SJCRH30 (cell line): ENCODE measurements at places on chromosomes 3 and 15. TPM values are rescaled to one million over a fixed set of nuclear protein-coding genes. Genes with fewer than 3 reads are reported as not detected.

DNA sequence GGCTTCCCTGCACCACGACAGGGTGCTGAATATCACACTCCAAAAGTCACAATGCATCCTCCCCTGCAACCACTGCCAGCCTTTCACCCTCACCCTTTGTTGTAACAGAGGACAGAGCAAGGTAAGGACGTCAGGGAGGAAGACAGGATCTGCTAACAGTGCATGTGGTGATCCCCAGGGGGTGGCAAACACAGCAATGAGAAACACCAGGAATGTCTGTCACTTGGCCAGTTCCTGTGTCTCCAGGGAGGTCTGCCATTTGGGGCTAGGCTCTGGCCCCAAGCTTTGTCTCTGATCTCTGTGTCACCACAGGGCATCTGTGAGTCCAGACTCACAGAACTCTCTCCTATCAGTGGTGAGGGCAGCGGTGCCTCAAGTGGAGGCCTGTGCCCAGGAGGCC lies 54.3 kb upstream of the SLC24A5 start:
- DNase-seq: no peak

GRCh38 chr15:86080302-86080701 lies 631 bp downstream of the AGBL1 start:
- DNase-seq: no peak

DNA sequence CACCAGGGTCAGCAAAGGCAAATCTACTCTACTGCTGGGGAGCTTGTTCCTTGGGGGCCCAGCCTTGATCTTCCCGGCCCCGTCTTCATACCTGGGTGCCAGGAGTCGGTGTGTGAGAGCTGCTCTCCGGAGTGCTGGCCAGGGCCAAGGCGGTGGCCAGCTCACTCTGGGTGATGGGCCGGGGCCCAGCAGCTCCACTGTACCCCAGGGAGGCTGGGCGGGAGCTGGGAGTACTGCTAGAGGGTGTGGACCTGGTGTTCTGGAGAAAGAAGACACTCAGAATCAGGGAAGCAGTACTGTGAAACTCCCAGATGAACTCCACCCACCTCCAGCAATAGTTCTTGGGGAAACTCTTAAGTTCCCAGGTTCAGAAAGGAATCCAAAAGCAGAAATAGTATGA lies 11.9 kb downstream of the UBL7 start:
- DNase-seq: no peak

- DNase-seq: no peak
Observed at GRCh38 chr3:66673293-66673692, 172.5 kb upstream of the LRIG1 start.

GRCh38 chr3:58041826-58042324 lies 33.7 kb downstream of the FLNB start:
- peak; percentile 92 for DNase-seq

Gene RYR3
- total RNA-seq: 20.0 and 23.4 TPM in 2 replicates

DNA sequence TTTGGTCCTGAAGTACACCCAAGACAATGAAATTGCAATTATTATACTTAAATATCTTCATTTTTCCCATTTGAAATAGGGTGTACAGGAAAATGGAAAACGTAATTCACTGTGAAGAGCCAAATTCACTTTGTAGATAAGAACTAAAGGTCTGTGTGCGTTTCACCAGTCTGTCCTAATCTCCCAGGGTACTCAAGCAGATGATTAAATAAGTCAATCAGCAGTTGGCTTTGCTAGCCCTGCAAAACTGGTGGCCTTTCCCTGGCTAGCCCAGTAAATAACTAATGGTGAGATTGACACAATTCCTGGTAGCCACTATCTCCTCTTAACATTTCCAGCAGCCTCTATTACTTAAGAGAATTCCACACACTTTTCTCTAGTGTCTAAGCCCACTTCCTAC lies 389.3 kb downstream of the TBL1XR1 start:
- no peak for DNase-seq
